Upper lobe of left lung (tissue), 6 donors: ENCODE measurements at places on chromosomes 5 and 9. TPM values are rescaled to one million over a fixed set of nuclear protein-coding genes. Genes with fewer than 3 reads are reported as not detected.

- DNase-seq = no peak
These were observed 317.0 kb downstream of the ICE1 start for GRCh38 chr5:5739490-5739945.

DNA sequence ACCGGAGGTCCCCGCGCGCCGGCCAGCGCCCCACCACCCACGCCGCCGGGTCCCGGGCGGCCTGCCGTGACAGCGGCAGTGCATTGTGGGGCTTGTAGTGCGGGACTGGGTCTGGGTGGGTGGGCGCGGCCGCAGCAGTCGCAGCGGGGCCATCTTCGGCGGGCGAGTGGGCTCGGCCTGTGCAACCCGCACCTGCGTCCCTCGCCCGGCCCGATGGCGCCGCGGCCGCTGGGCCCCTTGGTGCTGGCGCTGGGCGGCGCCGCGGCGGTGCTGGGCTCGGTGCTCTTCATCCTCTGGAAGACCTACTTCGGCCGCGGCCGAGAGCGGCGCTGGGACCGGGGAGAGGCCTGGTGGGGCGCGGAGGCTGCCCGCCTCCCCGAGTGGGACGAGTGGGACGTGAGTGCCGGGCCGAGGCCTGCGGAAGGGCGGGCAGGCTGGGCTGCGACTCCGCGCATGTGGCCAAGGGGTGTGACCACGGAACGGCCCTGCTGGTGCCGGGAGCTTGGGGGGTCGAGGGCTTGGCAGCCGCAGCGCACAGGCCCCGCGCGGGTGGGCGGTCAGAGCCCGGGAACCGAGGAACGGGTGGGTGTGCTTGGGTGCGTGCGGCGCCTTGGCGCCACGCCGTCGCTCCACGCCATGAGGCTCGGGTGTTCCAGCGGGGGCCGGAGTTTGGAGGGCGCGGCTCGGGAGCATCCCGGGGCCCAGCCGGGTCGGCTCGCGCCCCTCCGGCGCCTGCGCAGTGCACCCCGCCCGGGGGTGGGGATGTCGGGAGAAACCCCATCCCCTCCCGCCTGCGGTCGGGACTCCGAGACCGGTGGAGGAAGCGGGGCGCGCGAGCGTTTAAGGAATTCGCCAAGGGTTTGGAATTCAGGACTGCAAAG is at the start of gene ARL10:
ARL10 (plus strand) TSS at position 137 of the 881 bp plus-strand sequence; CDS start at position 214, 77 bp downstream.
- peak; percentile 23 for DNase-seq

GRCh38 chr9:129930743-129931142 is 95.5 kb downstream of the USP20 start:
- no peak for DNase-seq

DNA sequence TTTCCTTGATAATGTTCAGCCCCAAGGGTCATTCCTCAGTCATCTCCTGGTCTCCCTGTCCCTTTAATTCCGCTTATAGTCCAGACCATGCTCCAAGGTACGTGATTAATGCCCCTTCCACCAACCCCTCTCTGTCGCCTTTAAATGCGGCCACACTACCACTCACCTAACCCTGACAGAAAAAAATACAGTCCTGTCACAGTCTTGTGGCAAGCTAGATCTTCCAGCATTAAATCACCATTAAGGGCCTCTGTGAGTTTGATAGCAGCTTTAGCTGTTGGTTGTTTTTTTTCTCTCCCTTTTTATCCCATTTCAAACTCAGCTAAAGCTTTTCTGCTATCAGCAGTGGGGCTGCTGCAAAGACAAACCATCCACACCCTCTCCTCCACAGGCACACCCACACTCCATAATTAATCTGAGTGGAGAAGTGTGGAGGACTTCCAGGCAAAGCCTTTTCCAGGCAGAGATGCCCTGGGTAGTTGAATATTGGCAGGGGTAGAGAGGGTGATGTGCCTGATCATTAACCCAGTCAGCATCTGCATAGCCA is 522.7 kb upstream of the CLINT1 start:
- no peak for DNase-seq

DNA sequence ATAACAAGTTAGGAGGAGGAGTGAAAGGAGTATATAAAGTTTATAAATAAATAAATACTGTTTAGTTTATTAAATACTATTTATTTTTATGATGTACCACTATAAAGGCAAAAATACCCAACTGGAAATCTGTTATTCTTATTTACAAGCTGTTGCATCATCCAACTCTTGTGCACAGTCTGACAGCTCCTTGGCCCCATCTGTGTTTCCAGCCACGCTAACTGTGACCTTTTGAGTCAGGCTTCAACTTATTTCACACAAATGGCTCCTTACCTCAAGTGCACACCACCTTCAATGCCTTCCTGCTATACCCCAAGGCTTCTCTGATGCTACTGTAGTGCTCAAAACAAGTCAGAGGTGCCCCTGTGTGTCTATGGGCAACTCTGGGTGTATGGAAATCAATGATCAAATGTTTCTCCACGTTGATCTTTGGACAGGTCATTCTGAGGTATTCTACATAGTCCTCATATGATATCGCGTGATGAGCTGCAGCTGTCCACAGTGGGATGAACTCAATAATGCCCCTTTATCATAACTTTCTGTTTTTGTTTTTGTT is 303.2 kb upstream of the GRAMD2B start:
- DNase-seq = no peak

- no peak for DNase-seq
These were observed 63.7 kb upstream of the IER5L start for GRCh38 chr9:129241725-129242124.

COL15A1 gene
- total RNA-seq = 7.0 TPM
